Colonic mucosa (tissue), 4 donors: ENCODE measurements at places on chromosomes 16 and 17. TPM values are rescaled to one million over a fixed set of nuclear protein-coding genes. Genes with fewer than 3 reads are reported as not detected.

DNA sequence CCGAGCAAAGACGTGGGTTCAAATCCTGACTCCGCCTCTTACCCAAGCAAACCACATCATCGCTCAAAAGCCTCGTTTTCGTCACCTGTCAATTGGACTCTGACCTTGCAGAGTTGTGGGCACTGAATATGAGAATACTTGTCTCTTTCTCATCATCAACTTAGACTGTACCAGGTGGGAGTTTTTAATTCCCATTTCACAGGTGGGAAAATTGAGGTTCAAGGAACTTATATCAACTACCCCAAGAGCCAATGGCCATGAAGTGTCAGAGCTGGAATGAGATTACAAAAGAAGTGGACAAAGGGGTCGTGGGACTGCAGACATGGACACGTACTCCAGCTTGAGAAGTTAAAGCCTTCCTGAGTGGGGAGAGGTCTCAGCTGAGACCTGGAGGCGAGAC, 10.8 kb downstream of the TMEM114 start:
- H3K4me1 ChIP-seq, result no peaks in the 10 kb centered on the region
- H3K27me3 ChIP-seq, result no peaks in the 10 kb centered on the region
- no peak overlapping the region for H3K4me3 ChIP-seq

- no peaks in the 10 kb centered on the region for H3K4me1 ChIP-seq
- no peaks in the 10 kb centered on the region for H3K36me3 ChIP-seq
- DNase-seq, result no peak
- no peak overlapping the region for H3K27ac ChIP-seq
- H3K27me3 ChIP-seq, result no peaks in the 10 kb centered on the region
Observed at GRCh38 chr16:29698484-29699323, 19.7 kb downstream of the QPRT start.

- H3K27me3 ChIP-seq, result no peaks in the 10 kb centered on the region
- H3K4me3 ChIP-seq, result no peak overlapping the region
- no peaks in the 10 kb centered on the region for H3K36me3 ChIP-seq
- no peak for DNase-seq
- no peak overlapping the region for H3K27ac ChIP-seq
Observed at GRCh38 chr17:31272803-31273202, 24.2 kb downstream of the OMG start.

DNA sequence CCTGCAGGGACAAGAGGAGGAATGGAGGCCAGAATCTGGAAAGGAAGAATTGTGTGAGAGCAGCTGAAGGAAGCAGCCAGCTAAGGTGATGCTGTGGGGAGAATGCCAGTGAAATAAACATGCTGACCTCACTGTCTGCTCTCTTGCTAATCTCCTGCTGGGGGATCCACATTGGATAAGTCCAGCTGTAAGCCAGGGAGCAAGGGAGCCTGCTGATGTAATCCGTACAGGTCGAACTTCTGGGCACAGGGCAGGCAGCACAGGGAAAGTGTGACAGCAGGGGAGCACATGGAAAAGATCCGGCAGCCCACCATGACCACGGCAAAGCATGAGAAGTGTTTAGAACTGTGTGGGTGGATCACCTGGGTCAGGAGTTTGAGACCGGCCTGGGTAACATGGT, 7.5 kb upstream of the XPO6 start:
- no peak overlapping the region for H3K27ac ChIP-seq
- no peak for DNase-seq
- H3K4me3 ChIP-seq, result no peak overlapping the region
- no peaks in the 10 kb centered on the region for H3K27me3 ChIP-seq

DNA sequence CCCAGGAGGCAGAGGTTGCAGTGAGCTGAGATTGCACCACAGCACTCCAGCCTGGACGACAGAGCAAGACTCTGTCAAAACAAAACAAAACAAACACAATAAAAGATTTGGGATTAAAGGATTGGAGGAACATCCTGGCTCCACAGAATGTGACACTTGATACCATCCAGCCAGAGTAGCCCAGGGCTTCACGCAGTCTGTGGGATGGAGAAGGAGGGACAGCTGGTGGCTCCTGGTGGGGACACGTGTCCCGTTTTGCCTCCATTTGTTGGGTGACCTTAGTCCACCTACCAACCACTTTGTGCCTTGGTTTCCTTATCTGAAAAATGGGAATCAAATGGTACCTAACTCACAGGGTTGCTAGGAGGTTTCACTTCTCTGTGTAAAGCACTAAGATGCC, 12.4 kb upstream of the CYB561 start:
- H3K4me1 ChIP-seq, result no peaks in the 10 kb centered on the region
- no peaks in the 10 kb centered on the region for H3K36me3 ChIP-seq

DNA sequence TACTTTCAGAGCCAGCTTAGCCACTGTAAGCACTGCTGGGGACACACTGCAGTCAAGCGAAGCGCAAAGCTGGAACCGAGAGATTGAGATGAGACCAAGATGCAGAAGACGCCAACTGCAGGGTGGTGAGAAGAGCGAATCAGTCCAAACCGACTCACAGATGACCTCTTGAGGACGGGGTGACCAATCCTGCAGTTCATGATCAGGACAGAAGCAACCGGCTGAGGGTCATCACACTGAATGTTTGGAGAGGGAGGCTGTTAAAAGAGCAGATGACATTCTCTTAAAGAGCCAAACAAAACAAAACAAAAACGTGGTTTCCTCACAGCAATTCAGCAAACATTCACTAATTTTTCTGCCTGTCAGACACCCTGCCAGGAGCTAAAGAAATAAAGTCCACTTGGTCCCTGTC, 8.5 kb downstream of the HASPIN start:
- H3K27me3 ChIP-seq, result no peaks in the 10 kb centered on the region
- no peak overlapping the region for H3K27ac ChIP-seq
- H3K4me1 ChIP-seq, result no peaks in the 10 kb centered on the region
- DNase-seq, result no peak
- H3K4me3 ChIP-seq, result no peak overlapping the region

- H3K4me3 ChIP-seq, result no peak overlapping the region
- no peaks in the 10 kb centered on the region for H3K36me3 ChIP-seq
- H3K4me1 ChIP-seq, result no peaks in the 10 kb centered on the region
- DNase-seq, result no peak
Observed at GRCh38 chr17:41592601-41593305, 6.1 kb upstream of the KRT14 start.

DNA sequence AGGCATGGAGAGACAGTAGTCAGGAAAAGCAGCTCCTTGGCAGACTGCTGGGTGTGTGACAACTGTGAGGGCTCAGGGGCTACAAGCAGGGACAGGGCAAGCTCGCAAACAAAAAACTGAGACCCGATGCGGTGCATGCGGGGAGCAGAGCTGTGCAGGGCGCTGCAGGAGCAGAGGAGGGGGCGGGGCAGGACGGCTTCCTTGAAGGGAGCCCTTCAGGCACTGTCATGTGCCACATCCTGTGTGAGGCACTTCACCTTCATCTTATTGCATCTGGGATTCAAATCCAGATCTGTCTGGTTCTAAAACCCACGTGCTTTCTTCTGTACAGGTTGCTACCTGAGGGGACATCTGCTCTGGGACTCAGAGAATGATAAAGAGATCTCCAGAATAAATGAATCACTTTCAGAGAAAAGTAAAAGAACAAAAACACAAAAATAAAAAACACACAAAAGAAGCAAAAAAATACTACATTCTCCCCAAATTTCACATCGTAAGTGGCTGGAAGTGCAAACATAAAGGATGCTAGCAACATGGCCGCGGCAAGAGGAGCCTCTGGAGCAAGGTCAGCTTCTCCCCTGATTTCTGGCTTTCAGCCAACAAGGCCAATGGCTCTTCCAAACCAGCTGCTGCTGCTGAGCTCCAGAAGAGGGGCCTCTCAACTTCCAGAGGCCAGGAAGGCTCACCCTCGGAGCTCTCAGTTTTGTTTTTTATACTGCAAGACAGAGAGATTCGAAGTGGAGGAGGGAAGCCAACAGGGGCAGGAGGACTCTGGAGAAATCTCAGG, 14.2 kb downstream of the LYRM9 start:
- H3K4me3 ChIP-seq, result no peak overlapping the region
- H3K27me3 ChIP-seq, result no peaks in the 10 kb centered on the region
- H3K36me3 ChIP-seq, result no peaks in the 10 kb centered on the region
- no peaks in the 10 kb centered on the region for H3K4me1 ChIP-seq
- no peak for DNase-seq
- no peak overlapping the region for H3K27ac ChIP-seq

GRCh38 chr17:14446825-14447224, 145.9 kb downstream of the HS3ST3B1 start:
- no peak overlapping the region for H3K4me3 ChIP-seq
- no peaks in the 10 kb centered on the region for H3K4me1 ChIP-seq
- no peaks in the 10 kb centered on the region for H3K27me3 ChIP-seq
- no peaks in the 10 kb centered on the region for H3K36me3 ChIP-seq
- DNase-seq, result no peak

DNA sequence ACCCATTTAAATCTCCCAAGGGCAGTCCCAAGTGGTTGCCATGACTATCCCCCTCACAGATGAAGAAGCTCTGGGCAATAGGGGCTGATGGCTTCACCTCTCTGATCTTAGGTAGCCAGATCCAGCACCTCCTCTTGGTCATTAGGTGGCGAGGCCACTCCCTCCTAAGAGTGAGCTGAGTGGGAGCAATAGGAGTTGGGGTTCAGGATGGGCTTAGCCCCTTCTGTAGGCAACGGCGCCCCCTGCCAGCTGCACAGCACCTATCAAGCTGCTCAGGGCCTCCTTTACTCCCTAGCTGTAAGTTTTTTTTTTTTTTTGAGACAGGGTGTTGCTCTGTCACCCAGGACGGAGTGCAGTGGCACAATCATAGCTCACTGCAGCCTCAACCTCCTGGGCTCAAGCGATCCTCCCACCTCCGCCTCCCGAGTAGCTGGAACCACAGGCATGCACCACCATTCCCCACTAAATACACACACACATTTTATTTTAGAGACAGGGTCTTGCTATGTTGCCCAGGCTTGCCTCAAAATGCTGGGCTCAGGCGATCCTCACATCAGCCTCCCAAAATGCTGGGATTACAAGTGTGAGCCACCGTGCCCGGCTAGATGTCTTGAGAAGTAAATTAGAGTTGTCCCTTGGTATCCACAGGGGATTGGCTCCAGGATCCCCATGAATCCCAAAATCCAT, 3.5 kb upstream of the RRAD start:
- DNase-seq, result no peak
- H3K27me3 ChIP-seq, result peaks cover 15% of the 10 kb centered on the region
- no peaks in the 10 kb centered on the region for H3K36me3 ChIP-seq
- peaks cover 12% of the 10 kb centered on the region for H3K4me1 ChIP-seq
- no peak overlapping the region for H3K4me3 ChIP-seq

DNA sequence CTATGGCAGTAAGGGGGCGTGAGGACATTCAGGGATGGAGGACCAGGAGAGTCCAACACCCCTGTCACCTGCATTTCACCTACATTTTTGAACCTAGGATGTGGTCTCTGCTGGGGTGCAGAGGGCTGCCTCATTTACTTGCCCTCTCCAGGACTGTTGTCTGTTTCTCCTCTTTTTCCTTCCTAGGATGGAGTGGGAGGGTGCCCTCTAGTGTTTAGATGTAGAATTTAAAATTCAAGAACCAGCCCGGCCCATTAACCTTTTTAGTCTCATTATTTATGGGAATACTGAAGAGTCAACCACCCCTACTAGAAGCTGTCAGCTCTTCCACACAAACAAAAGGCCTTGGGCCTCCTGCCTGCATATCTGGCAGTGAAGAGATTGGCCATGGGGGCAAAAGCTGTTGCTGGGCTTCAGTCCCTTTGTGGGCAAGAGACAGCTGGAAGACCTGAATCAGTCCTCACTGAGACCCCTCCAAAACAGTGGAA, 2.5 kb upstream of the STARD3 start:
- no peaks in the 10 kb centered on the region for H3K27me3 ChIP-seq
- H3K27ac ChIP-seq, result peak overlapping the region; percentile 72
- H3K4me3 ChIP-seq, result no peak overlapping the region
- no peaks in the 10 kb centered on the region for H3K36me3 ChIP-seq
- DNase-seq, result no peak
- peaks cover 31% of the 10 kb centered on the region for H3K4me1 ChIP-seq

DNA sequence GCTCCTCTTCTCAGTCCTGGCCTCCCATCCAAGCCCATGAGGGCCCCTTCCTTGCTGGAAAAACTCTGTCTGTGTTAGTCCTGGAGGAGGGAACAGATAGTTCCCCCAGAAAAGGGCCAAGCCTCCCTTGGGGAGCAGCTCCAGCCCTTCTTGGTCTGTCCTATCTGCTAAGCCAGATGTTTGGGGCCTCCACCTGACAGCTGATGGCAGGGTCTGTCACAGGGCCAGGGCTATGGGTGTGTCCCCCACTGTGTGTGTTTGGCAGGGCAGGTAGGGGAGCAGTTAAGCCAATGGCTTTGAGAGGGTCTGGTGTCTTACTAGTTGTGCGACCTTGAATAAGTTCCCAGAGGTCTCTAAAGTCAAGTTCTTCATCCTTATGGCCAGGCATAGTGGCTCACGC, 13.6 kb upstream of the SLC4A1 start:
- no peaks in the 10 kb centered on the region for H3K36me3 ChIP-seq
- H3K4me3 ChIP-seq, result no peak overlapping the region
- no peak for DNase-seq
- H3K27ac ChIP-seq, result no peak overlapping the region
- H3K4me1 ChIP-seq, result peaks cover 6% of the 10 kb centered on the region

The TNK1 gene
- 18.0 TPM for total RNA-seq

The ACAP1 gene
- 12.1 TPM for total RNA-seq

The TEX19 gene
- total RNA-seq, result not detected

The NPIPA8 gene
- total RNA-seq, result not detected

The SAMD14 gene
- total RNA-seq, result 2.3 TPM
